ENCODE measurements at places on chromosomes 3 and 15.

- DNase-seq = no peak
Measured at GRCh38 chr3:124467980-124468902, 262.0 kb upstream of the UMPS start.

DNA sequence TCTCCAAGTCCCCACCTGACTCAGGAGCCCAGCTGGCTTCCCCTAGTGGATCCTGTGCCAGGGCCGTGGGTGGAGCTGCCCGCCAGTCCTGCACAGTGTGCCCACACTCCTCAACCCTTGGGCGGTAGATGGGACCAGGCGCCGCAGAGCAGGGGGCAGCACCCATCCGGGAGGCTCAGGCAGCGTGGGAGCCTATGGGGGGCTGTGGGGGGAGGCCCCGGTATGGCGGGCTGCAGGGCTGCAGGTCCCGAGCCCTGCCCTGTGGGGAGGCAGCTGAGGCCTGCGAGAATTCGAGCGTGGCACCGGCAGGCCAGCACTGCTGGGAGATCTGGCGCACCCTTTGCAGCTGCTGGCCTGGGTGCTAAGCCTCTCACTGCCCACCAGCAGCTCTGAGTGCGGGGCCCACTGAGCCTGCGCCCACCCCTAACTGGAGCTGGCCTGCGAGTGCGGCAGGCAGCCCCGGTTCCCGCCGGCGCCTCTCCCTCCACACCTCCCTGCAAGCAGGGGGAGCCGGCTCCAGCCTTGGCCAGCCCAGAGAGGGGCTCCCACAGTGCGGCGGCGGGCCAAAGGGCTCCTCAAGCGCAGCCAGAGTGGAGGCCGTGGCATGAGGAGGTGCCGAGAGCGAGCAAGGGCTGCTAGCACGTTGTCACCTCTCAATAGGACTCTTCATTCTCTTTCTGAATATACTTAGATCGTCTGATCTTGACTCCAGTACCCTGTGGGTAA is 64.0 kb downstream of the TMEM212 start:
- no peak for DNase-seq

- DNase-seq = no peak
Measured at GRCh38 chr3:36635731-36636130, 128.6 kb downstream of the DCLK3 start.

- DNase-seq = no peak
Measured at GRCh38 chr3:122802323-122802722, 7.5 kb downstream of the SLC49A4 start.

DNA sequence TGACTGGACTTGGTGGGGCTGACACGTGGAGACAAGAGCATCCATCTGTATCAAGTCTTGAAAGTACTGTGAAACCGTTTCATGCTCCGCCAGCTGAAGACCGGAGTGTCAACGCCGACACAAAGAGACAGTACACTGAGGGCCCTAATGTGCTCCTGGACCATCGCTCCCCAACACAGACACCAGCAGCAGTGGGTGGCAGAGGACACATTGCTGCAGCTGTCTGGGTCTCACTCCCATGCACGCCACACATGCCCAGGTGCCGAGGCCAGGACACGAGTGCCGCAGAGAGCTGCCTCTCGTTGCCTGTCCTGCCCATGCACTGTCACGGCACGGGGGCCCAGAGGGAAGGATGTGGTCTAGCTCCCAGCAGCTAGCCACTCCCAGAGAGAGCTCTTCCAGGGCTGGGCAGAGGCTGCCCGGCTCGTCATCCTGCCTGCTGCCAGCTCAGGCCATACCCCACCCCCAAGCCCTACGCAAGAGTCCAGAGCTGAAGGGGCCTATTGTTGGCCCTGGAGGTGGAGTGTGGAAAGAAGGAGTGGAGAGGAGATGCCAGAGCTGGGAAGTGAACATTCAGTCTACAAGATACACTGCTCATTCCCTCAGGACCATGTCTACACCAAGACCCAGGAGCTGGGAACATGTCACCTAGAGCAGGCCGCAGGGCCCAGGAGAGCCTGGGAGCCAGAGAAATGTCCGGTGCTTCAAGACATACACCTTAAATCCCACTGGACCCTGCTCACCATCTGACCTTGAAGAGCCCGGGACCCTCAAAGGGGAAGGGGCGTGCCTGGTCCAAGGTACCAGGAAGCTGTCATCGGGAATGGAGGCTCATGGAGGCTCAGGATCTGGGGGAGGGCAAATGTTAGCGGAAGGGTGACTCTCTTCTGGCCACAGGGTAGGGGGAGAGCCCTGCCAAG is 7.7 kb downstream of the TNK2 start:
- DNase-seq = no peak

GRCh38 chr3:194572143-194572789 is 61.0 kb downstream of the TMEM44 start:
- DNase-seq = no peak
